ENCODE measurements at places on chromosomes 2 and 18. TPM values are rescaled to one million over a fixed set of nuclear protein-coding genes. Genes with fewer than 3 reads are reported as not detected.

CLEC4F gene
- total RNA-seq, result 9.1 TPM

DAW1 gene
- 0.44 TPM for total RNA-seq

C2orf42 gene
- total RNA-seq, result 30.4 TPM

HOXD1 gene
- 0.27 TPM for total RNA-seq

EVX2 gene
- total RNA-seq, result not detected

Data from camera-type eye (tissue), 1 donor.